SK-N-DZ (cell line): ENCODE measurements at places on chromosomes 3 and 15.
A peak's percentile ranks its signal among the peaks of the same experiment; 100 is the strongest.

DNA sequence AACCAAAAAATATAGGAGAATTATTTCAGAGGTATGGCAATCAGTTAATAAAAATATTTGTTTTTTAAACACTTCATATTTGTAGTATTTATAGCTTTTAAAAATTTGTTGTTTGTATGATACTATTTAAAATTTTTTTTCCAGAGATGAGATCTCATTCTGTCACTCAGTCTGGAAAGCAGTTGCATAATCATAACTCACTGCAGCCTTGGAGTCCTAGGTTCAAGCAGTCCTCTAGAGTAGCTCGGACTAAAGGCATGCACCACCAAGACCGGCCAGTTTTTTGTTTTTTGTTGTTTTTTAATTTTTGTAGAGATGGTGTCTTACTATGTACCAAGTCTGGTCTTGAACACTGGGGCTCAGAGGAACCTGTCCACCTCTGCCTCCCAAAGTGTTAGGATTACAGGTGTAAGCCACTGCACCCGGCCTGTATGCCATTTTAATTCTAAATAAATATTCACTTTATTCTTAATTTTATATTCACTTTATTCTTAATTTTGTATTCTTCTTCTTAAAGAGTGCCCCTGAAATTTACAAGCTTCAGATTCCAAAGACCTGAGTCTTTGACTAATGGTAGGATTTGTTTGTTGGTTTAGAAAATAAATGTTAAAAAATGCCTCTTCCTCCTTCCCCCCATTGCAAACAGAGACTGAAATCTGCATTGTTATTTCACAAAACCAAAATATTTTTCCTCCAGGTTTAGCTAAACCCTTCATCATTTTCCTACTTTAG, 9.4 kb downstream of the TGFBR2 start:
- DNase-seq = no peak

DNA sequence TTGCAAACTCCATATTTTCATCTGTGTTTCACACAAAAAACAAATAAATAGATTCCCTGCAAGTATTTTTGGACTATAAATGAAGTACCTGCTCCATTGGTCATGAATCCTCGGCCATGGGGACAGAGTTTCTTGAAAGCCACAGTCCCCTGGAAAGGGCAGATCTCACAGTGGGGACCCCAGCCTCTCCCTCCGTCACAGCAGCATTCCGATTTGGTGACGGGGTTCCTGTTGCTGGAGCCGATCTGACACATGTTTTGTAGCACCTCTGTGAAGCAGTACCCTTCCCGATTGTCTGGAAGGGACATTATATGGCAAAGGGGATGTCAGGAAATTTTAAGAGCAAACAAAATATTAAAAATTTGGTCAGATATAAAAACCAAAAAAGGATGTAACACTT, 96.2 kb downstream of the DUT start:
- no peak for DNase-seq

- peak; percentile 21 for DNase-seq
Observed at GRCh38 chr15:52008698-52009434, 10.2 kb upstream of the MAPK6 start.

- no peak for DNase-seq
Observed at GRCh38 chr15:80934761-80935221, 54.8 kb downstream of the MESD start.

- peak; percentile 76 for DNase-seq
Observed at GRCh38 chr3:198080521-198081384, 120.7 kb downstream of the LMLN start.
